ENCODE measurements at places on chromosomes 12 and 14.

GRCh38 chr14:57378661-57379060 is 11.7 kb upstream of the NAA30 start:
- DNase-seq: no peak

DNA sequence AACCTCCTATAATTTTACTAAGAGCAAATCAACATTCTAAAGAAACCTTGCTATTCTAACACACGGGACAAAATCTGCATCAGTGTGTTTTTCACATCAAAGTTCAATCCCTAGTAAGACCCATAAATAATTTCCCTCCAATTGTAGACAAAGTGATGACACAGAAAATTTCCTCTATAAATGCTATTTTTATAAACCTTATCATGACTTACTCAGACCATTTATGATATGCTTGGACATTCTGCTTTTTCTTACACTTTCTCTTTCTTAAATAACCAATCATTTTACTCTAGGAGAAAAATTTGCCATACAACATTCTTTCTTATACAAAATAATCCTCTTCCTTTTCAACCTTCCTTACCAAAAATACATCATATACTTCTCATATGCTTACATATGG is 67.0 kb downstream of the SDR9C7 start:
- DNase-seq: no peak

GRCh38 chr12:76226956-76227355 is 121.3 kb downstream of the BBS10 start:
- no peak for DNase-seq

DNA sequence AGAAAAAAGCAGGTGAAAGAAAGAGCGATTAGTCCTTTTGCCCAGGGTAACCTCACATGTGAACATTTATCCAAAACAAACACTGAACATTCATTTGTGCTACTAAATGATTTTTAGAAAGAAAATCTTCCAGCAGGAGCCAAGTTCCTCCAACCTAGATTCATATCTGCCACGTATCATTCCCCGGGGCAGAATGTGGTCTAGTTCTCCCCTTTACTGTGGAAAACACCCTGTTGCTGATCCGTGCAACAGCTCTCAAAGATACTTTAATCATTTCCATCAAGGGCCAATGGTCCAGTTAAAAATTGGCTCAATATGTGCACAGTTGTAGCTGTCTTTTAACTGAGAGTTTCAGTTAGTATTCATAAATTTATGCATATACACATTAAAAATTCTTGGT is 479.1 kb downstream of the ATP23 start:
- no peak for DNase-seq

DNA sequence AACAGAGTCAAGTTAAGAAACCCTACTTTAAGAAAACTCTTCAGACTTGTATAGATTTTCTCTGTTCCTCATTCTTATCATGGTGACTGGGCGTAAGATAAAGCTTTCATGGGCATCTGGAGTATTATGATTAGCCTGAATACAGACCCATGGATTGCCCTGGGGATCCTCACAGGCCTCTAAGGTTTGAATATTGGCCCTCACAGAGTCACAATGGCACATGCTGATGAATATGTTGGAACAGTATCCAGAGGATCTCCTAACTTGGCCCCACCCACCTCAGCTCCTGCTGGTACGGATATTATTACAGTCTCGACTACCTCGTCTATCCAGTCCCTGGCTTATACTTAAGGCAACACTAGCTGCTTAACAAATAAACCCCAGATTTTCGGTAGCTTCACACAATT is 8.1 kb downstream of the OSBPL8 start:
- no peak for DNase-seq

- no peak for DNase-seq
These were observed 371.1 kb downstream of the FSCB start for GRCh38 chr14:44135972-44136371.

GRCh38 chr14:53741479-53742232 is 215.0 kb downstream of the BMP4 start:
- no peak for DNase-seq

GRCh38 chr14:95695051-95695450 is 8.8 kb downstream of the TCL1B start:
- DNase-seq: no peak

GRCh38 chr12:38291160-38291559 is 25.4 kb upstream of the ALG10B start:
- no peak for DNase-seq
